ENCODE measurements at places on chromosomes 16 and 17.

- no peak for DNase-seq
Observed at GRCh38 chr17:57899391-57899790, 49.5 kb upstream of the MRPS23 start.

DNA sequence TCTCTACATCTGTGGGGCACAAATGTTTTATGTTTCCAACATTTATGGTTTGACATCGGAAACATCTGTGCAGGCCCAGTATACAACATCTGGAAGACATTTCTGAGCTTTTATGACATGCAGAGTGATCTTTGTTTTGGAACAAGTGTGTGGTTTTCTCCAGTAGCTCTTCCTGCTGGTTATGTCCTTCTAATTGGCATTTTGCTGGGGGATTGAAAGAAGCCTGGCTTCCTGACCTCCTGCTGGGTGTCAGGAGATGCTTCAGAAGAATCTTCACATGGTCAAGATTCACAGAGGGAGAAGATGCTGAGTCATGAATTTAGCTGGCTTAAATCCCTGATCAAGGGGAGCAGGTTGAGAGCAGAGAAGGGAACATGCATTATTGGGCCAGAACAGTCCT is 279.5 kb upstream of the MYOCD start:
- DNase-seq: no peak

DNA sequence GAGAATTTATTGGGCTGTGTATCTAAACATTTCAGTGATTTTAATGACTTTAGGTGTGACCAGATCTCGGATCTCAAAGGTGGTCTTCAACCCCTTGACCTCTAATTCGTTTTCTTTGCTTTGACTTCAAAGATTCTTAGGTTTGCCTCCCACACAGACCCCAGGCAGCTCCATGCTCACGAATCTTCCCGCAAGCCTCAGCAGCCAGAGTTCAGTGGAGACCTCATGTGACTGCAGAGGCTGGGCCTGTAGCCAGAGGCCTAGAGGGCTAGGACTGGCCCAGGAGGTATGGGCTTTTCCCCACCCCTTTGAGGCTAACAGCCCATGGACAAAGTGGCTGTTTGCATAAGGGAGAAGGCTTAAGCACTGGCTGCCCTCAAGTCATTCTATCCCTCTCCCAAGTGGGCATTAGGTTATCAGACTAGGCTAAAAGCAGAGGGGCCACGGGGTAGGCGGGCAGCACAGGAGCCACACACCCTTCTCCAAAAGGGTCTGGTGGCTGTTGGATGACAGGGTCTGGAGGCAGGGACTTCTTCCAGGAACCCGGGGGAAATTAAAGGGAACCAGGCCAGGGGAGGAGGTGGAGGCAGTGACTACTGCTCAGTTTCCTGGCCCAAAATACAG is 3.0 kb downstream of the HIRIP3 start:
- no peak for DNase-seq

DNA sequence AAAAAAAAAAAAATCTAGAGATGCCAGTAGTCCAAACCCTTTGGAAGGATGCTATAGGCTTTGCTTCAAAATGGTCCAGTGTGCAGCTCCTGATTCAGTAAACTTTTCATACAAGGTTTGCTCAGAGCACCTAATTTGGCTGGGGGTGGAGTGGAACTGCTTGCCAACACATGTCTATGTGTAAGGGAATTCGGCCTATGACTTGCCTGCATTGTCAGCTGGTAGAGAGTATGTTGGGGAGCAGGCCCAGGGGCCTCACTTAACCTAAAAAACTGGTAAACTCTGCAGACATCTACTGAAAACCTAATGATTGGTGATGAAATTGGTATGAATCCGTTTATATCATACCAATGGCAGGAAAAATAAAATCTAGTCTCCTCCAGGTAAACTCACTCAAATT is 1.5 kb upstream of the MFSD6L start:
- no peak for DNase-seq

- no peak for DNase-seq
Observed at GRCh38 chr16:65876056-65876408, 490.5 kb upstream of the CDH5 start.

DNA sequence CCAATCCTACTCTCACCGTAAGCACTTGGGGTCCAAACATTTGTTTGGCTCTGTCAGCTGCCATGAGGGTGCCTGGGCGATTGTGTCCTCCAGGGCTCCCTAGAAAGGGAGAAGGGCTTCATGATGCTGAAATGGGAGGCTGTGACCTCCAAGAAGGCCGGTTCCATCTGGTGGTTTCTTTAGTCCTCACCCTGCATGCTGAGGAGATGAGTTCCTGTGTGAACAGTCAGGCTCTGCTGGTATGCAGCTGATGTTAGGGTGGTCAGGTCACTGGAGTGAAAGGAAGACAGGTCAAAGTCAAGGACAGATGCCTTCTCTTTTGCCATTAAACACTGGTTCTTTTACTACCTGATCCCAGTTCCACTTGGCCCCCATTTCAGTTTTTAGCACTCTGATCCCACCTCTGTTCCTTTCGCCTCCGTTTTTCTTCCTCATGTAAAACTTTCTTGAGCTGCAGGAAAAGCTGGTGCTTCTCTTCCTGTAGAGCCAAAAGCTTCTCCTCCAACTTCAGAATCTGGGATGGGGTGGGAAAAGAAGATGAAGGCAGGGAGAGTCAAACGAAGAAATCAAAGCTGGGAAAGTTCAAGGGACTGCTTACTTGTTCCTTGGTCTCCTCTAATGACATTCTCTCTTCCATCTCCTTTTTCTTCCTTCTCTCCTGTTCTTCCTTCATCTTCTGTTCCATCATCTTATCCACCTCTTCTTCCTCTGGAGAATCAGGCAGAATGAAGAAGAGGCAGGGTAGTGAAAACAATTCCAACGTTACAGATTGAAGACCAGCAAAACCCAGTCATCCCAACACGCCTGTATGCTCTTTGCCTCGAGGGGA is 1.1 kb downstream of the GPS2 start:
- DNase-seq: no peak

DNA sequence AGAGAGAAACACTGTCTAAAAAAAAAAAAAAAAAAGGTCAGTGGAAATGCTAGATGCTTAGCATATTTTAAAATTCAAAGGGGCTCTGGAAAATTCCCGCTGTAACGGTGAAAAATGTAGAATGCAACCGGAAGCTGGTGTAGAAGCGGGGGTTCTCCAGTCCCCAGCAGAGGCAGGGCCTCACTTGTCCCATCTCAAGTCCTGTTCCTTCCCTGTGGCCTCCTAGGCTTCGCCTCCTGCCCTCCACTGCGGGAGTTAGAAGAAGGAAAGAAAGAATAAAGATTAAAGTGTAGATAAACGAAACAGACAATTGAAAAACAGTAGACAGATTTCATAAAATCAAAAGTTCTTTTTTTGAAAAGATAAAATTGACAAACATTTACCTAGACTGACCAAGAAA is 14.8 kb upstream of the ZNF287 start:
- DNase-seq: no peak

GRCh38 chr16:24771779-24772157 is 42.3 kb downstream of the TNRC6A start:
- no peak for DNase-seq

- no peak for DNase-seq
Observed at GRCh38 chr17:57370037-57370581, 113.8 kb downstream of the MSI2 start.

DNA sequence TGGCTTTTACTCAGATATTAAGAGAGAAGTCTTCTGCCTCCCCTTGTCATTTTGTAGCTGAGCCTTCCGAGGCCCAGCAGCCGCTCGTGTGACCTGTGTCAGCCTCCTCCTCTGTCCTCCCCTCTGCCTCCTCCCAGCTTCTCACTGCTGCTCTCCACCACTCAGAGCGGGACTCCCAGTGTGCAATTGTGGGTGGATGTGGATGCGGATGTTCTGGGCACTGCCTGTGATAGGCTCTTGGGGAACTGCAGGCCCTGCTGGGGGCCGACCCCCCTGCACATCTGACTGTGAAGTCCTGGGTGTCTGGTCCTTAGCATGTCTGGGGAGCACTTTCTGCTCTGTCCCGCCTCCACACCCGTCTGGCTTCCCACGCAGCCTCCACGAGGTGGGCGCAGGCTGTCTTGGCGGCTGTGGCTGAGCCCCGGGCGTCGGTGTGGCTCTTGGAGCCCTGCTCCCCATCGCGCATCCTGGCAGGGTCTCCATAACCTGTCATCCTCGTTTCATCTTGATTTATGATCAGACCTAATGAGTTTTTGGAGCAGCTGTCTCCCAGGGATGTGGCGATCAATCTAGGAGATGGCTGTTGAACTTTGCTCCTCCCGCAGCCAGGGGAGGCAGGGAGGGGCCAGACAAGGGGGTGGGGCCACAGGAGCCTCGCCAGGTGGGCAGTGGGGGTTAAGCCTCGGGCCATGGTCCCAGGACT is 28.1 kb downstream of the GRIN2C start:
- no peak for DNase-seq

GRCh38 chr17:47703191-47703591 is 9.2 kb downstream of the TBKBP1 start:
- DNase-seq: peak; percentile 65

DNA sequence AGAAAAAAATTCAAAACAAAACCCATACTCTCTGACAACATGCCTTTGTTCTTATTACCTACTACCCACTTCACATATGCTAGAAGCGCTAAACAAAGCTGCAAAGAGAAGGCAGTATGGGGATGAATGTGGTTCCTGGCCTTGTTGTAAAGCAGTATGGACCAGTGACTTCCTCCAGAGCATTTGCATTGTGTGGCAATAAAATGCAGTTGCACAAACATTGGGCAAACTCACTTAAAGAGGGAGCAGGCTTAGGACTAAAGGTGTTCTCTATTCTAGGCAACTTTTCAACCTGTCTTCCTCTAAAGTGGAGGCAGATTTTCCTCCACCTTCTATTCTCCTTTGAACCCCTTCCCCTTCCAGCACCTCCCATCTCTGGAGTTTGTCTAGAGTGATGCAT is 17.1 kb downstream of the TMIGD1 start:
- DNase-seq: no peak

GRCh38 chr16:77223184-77223583 is 24.0 kb downstream of the SYCE1L start:
- DNase-seq: no peak

GRCh38 chr17:36136036-36136435 is 32.4 kb downstream of the CCL4 start:
- no peak for DNase-seq

GRCh38 chr17:57102122-57102521 is 17.1 kb downstream of the AKAP1 start:
- no peak for DNase-seq

DNA sequence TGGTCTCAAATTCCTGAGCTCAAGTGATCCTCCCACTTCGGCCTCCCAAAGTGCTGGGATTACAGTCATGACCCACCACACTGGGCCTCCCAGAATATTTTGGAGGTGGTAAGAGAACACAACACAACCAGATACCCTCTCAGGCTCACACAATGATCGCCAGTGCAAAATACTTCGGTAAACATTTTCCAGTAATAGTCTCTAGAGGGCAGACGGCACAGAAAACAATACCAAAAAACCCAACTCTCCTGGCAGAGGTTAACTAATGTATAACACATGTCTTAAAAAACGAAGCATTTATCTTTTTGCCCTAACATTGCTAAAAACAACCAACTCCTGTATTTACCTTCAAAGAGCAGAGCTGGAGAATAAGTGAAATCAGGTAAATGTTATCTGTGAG is 10.5 kb downstream of the NUFIP2 start:
- no peak for DNase-seq

GRCh38 chr16:81564421-81564911 is 119.9 kb downstream of the CMIP start:
- no peak for DNase-seq

- DNase-seq: peak; percentile 48
Observed at GRCh38 chr17:80991645-80992076, at the start of gene CHMP6. Gene CHMP6 (plus strand): TSS chr17:80991841. CDS start chr17:80991919, 78 bp downstream.

GRCh38 chr16:23848958-23849357 is 13.2 kb downstream of the PRKCB start:
- no peak for DNase-seq

DNA sequence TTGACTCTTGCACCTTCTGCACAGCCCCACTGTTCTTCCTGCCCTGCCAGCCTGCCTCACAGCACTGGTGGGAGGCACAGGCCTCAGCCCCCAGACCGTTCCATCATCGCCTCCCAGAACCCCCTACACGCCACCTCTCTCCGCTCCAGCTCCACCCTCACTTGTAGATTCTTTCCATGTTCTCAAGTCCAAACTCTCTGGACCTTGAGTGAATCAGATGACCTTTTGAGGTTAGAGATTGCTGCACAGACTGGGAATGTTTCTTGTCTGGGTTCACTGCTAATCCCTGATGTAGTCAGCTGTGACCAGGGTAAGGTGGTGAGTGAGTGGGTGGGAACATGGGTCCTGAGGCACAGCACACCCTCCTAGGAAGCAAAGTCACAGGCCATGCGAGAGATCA is 272.4 kb downstream of the IRF8 start:
- DNase-seq: no peak

DNA sequence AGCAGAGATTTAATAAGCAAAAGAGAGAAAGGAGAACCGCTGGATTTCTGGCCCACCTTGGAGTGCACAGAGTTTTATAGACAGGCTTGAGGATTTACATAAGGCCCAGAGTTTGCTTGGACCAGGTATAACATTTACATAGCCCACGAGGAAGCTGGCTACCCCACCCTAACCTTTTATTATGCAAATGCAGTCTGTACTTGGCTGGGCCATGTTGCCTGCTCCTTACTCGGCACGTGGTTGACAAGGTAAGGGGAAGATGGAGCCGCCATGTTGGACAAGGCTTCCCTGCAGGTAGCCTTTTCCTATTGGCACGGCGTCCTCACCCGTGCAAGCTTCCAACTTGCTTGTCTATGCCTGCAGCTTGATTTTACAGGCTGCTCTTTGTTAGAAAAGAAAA is 35.2 kb upstream of the HS3ST3A1 start:
- no peak for DNase-seq

DNA sequence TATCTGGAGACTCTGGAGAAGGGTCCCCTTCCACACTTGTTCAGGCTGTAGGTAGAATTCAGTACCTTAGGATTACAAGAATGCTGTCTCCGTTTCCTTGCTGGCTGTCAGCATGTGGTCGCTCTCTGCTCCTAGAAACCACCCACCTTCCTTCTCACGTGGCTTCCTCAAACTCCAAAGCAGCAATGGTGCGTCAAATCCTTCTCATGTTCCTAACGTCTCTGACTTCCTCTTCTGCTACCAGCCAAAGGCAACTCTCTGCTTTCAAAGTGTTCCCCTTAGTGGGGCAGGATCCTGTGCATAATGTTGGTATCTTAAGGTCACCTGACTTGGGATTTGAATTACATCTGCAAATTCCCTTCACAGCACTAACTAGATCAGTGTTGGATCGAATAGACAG is 30.9 kb upstream of the DYNLRB2 start:
- DNase-seq: no peak

GRCh38 chr17:44084131-44084538 is 13.6 kb downstream of the G6PC3 start:
- DNase-seq: no peak

- no peak for DNase-seq
Observed at GRCh38 chr16:73610605-73611156, 562.8 kb upstream of the ZFHX3 start.

- DNase-seq: no peak
Observed at GRCh38 chr17:42547001-42547461, 5.7 kb upstream of the HSD17B1 start.

- peak; percentile 92 for DNase-seq
Observed at GRCh38 chr17:47720754-47721533, 12.1 kb upstream of the TBX21 start.

DNA sequence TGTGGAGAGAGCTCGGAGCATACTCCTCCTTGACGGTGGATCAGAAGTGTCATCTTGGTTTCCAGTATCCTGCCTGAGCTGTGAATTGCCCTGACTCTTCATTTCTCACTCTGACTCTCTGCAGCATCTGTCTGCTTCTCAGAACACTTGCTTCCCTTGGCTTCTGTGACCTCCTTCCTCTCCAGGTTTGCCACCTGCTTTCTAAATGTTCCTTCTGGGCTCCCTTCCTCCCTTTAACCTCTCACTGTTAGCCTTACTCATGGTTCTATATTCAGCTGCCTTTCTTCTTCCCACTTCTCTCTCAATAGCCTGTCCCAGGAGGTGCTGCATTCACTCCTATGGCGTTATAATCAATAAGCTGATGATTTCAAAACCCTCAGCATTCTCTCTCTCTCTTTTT is 11.2 kb upstream of the PRKAR1A start:
- no peak for DNase-seq
